ENCODE measurements at places on chromosomes 3 and 15.

GRCh38 chr15:75872403-75872990, 29.2 kb downstream of the UBE2Q2 start:
- DNase-seq, result no peak

DNA sequence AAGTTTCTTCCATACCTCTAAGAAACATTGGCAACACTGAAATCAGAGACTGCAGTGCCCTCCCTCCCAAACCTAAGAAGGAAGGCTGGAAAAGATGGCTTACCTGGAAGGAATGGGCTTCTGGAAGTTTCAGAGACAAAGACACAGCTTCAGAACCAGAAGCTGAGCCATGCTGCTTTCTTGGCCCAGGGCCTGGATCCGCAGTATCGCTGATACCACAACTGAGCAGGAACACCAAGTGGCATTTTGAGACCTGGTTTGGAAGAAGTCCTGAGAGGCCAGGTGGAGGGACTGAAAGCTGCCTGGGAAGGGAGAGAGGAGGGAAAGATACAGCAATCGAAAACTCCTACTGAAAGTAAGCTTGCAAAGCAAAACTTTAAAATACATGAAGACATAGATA, 19.8 kb downstream of the GPR160 start:
- no peak for DNase-seq

- DNase-seq, result no peak
Observed at GRCh38 chr3:136380530-136380929, 130.4 kb downstream of the PCCB start.

DNA sequence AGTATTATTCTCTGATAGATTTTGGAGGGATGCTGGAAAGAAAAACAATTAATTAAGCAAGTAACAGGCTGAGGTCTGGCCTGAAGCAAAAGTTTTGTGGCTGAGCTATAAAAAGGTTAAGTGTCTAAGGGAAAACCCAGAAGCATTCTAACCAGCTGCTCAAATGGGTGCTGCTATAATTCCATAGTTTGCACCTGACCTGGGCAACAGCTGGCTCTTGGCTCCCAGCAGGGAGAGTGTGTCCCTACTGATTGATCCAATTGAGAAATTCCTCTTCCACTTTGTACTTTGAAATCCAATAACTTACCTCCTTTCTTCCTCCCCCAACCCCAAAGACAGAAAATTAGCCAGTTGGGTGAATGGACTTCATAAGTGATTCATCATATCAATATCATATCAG, 27.7 kb upstream of the SMAD3 start:
- DNase-seq, result no peak

- no peak for DNase-seq
Observed at GRCh38 chr15:28208583-28208982, 109.5 kb upstream of the OCA2 start.

- peak; percentile 54 for DNase-seq
Observed at GRCh38 chr15:73081321-73081958, 29.2 kb downstream of the NEO1 start.

DNA sequence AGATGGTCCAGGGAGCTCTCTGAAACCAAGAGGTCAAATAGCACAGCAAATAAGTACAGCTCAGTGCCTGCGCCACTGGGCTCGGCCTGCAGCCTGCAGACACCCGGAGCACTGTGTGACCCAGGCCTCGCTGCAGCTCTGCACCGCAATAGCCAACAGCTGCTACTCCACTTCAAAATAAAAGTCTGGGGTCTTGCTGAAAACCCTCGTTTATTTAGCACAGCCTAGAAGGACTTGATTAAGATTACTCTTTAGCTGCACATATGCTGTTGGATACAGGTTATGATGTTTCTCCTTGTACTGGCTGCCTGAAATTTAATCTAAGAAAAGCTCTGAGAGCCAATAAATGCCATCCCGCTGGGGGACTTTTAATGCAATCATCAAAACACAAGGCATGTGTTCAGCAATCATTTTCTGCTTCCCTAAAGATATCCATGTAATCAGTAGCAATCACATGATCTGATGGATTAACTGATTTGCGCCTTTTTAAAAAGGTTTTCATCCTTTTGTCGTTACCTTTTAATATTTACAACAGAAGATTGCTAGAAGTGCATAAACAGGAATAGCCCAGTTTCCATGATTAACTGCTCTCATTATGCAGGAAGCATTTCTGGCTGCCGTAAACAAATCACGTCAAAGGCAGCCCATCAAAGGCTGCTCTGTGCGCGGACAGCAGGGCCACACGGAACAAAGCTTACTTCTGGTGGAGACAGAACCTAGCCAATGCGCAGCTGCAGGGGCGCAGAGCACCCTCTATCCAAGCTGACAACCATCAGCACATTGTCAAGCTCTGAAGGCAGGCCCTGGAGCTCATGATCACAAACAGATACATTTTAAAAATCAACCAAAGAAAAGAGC, 58.8 kb downstream of the CLASP2 start:
- peak; percentile 35 for DNase-seq

GRCh38 chr15:60525341-60526039, 46.5 kb upstream of the ICE2 start:
- DNase-seq, result no peak

- DNase-seq, result no peak
Observed at GRCh38 chr3:117355566-117355965, 646.0 kb downstream of the TUSC7 start.

- no peak for DNase-seq
Observed at GRCh38 chr3:59481776-59482400, 432.1 kb upstream of the CFAP20DC start.

- DNase-seq, result no peak
Observed at GRCh38 chr3:194053136-194053535, 82.8 kb upstream of the HES1 start.

DNA sequence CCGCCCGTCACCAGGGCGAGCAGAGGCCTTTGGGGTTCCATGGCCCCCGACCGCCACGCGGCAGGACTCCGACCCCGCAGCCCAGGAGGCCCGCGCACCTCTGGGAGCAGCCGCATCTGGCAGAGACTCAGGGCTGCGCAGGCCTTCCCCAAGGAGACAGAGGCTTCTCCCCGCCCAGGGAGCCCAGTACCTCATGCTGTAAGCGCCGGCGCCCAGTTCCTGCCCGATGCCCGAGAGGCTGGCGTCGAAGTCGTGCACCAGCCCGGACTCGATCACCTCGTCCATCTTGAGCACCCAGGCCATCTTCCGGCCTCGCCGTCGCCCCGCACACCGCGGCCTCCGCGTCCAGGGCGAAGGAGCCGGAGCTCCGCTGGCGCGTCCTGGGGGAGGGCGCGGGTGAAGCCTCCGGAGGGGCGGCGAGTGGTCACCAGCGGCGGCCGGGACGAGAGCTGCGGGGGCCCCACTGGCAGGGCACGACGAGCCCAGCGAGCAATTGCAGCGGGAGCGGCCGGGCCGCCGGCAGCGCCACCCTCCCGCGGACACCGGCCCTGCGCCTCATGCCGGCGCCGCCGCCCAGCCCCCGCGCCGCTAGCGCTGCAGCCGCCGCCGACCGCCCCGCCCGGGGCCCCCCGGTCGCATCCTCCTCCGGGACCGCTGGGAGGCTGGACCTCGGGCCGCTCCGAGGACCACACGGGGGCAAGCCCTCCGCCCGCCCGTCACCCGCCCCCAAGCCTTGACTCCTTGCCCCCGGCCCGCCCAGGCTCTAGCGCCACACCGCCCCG, 468 bp downstream of the UBP1 start:
- DNase-seq, result peak; percentile 39

- no peak for DNase-seq
Observed at GRCh38 chr3:182451871-182452270, 341.4 kb upstream of the ATP11B start.

DNA sequence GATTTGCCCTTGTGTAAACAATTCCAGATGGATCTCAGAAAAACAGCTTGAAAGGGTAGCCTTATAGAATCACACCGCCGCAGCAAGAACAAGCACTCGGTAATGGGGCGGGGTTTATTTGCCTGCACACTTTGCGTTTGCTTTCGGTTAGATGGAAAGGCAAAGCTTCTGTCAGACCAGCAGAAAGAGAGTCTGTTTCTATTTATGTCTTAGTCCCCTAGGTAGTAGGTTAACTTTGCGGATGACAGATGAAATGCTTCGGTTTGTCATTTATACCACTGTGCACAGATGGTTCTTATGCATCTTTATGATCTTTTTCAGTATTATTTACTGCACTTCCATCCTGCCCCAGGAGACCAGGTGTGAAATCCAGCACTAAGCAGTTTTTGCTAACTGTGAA, 62.2 kb downstream of the PYDC2 start:
- no peak for DNase-seq

GRCh38 chr15:87671289-87671688, 585.2 kb downstream of the NTRK3 start:
- no peak for DNase-seq

GRCh38 chr3:46132565-46132964, 75.5 kb downstream of the CCR1 start:
- DNase-seq, result no peak

DNA sequence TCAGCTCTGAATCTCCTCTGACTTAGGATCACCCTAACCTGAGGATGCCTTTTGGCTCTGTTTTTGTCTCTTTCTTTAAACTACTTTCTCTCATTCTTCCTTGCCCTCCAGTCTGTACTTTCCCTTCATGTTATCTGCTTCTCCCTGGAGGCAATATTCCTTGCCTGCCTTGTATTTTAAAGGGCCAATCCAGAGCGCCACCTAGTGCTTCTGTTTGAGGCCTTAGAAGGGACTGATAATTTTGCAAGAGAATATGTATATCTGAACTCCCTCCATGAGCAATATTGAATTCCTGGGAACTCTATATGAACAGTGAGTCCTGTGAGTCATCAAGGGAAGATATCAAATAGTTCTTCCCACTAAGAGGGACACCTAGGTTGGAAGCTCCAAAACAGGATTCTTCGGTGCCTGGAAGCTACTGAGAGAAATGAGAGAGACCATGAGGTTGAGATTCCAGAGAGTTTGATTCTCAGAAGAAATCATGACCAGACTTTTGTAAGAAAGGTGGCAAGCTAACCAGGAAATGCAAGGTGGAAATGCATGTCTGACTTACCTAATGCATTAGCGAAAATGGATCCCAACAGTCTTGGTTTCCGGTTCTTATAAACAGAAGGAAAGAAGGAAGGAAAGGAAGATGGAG, 203.8 kb upstream of the CD96 start:
- peak; percentile 44 for DNase-seq

- no peak for DNase-seq
Observed at GRCh38 chr3:174191380-174191779, 667.8 kb upstream of the NAALADL2 start.

DNA sequence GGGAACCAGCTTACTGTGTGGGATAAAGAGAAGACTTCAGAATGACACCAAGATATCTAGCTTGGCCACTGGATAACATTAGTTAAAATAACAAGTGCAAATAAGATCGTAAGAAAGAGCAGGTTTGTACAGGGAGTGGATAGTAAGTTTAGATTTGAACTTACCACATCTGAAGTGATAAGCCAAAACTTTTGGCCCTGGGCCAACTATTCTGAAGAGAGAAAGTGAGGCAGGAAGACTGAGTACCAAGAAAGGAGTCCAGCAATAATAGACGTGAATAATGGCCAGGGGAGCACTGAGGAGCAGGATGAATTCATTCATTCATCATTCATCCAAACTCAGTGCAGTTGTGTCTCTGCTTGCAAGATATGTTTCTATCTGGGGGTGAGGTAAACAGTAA, 122.9 kb downstream of the PDE8A start:
- DNase-seq, result no peak

DNA sequence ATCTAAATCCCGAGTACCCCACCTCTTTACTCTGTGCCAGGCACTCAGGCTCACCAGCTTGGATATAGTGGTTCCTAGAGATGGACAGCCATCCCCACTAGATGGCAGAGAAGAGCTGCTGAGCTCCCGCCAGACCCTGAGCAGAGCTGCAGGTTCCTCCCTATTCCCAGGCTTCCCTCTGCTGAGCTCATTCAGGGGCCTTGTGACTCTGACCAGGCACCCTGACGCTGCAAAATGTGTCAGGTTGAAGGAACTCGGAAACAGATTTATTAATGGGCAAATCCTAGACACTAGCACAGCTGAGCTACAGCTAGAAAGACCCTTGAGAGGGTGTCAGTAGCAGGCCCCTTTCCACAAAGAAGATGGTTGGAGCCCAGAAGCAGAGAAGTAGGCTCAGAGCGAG, 38.2 kb upstream of the RHO start:
- peak; percentile 60 for DNase-seq

DNA sequence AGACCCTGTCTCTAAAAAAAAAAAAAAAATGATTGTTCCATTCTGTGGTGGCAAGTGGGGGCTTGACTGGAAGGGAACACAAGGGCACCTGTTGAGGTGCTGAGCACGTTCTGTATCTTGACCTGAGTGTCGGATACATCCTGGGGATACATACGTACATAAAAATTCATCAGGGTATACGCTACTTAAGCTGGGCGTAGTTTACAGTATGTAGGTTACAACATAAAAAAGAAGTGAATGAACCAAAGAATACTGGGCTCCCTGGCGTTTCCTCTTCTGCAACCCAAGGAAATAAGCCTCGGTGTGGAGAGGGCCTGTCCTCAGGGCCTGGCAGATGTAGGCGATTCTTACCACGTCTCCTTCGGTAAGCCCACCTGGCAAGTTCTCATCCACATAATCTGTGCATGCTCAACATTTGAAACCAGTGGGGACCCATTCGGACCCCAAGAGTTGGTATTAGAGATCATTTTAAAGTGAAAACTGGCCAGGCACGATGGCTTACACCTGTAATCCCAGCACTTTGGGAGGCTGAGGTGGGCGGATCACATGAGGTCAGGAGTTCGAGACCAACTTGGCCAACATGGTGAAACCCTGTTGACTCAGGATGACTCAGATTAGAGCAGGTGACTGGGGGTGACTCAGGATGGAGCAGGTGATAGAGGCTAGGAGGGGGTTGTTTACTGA, 5.1 kb upstream of the MUC20 start:
- DNase-seq, result no peak

GRCh38 chr15:62983956-62984355, 58.6 kb upstream of the TPM1 start:
- no peak for DNase-seq

DNA sequence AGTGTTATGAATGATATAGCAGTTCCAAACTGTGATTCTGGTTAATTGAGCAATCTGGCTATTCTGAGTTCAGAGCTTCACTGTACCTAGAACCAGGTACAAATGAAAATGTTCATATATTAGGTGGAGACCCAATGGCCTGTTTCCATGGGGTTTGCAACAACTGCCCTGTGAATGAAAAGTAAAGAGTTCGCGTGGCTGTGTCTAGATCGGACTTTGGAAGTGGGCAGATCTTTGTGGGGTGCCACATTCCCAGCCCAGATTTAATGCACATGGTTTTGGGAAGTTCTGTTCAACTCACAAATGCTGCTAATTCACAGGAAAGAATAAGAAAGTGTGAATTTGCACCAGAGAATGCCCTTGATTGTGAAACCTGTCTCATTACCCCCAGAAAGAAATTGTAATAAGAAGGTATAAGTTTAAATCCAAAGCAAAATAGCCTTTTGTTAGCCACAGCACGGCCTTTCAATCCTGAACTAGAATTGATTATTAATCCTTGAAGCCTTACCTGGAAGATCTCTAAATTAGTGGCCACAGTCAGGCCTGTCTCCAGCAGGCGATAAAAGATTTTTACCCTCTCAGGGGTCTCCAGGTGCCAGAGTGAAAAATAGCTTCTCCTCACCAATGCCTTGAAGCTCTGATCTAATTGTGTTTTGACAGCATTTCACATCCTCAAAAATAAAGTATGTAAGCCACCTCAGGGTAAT, 22.6 kb downstream of the WHAMM start:
- DNase-seq, result no peak

All from prostate gland (tissue), 2 donors.